Mesenteric fat pad (tissue), 1 donor: ENCODE measurements at places on chromosomes 4 and X. TPM values are rescaled to one million over a fixed set of nuclear protein-coding genes. Genes with fewer than 3 reads are reported as not detected.

FOXR2 gene
- not detected for total RNA-seq

DNA sequence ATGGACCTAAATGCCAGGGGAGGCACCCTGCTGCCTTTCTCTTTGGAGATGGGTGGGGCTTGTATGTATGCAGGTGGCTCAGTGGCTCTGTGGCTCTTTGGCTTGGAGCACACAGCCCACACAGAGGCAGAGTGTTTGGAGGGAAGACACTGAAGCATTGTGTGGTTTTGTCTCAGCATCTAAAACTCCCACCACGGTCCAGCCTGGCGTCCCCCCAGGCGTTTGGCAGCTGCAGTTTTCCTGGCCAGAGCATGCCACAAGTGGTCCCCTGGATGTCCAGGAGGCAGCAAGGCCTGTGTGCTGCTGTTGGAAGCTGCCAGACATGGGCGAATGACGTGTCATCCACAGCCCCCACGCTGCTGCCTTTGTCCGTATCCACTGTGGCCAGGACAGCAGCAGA, 32.2 kb upstream of the PSAPL1 start:
- DNase-seq = no peak

CDS1 gene
- total RNA-seq = 0.29 TPM

SPANXN4 gene
- total RNA-seq = not detected

- no peak for DNase-seq
Measured at GRCh38 chr4:53189011-53189410, 176.8 kb downstream of the SCFD2 start.

DNA sequence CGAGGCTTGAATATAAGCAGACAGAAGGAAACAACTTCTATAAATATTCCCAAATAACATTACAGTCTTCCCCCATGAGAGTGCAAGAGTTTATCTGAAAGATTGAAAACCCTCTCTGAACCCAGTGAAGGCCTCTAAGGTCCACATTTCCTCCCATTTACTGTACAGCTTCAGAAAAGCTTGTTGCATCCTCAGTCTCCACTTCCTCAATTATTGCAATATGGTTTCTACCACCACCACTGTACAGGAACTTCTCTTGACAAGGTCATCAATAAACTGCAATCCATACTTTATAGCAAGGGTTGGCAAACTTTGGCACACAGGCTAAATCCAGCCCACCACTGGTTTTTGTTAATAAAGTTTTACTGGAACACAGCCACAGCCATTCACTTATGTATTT, 239.0 kb downstream of the THOC2 start:
- DNase-seq = no peak

GRCh38 chr4:120731561-120731960, 191.0 kb downstream of the PRDM5 start:
- no peak for DNase-seq

BMP2K gene
- total RNA-seq = 38.7 TPM

- no peak for DNase-seq
Measured at GRCh38 chr4:148023512-148024181, 291.8 kb downstream of the ARHGAP10 start.

ATP7A gene
- 9.2 TPM for total RNA-seq

GRCh38 chr4:101289306-101289705, 58.0 kb downstream of the PPP3CA start:
- DNase-seq = no peak

MAGEC2 gene
- total RNA-seq = not detected

- no peak for DNase-seq
Measured at GRCh38 chr4:112736718-112737135, 99.8 kb downstream of the LARP7 start.

ANXA10 gene
- total RNA-seq = not detected

FAM9C gene
- total RNA-seq = not detected

GRCh38 chr4:29680644-29681043, 1039.5 kb upstream of the PCDH7 start:
- DNase-seq = no peak

DNA sequence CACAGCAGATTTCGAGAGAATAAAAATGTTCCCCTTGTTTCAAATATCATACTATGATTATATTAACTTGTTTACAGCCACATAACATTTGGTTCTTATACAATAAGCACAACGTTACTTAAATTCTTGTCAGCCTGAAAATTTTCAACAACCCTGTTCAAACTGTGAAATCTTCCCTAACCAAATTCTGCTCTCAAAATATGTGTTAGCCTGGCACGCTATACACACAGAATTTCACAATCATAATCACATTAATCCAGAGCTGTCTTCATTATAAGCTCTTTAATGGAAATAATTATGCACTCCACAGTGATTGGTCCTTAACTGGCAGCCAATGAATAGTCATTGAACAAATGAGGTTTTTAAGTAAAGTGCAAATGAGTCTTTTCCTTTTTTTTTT, 7.3 kb upstream of the PRSS12 start:
- DNase-seq = no peak

F11 gene
- total RNA-seq = not detected

GRCh38 chrX:134634691-134635090, 23.6 kb downstream of the PLAC1 start:
- DNase-seq = no peak

ADH1B gene
- 2,315 TPM for total RNA-seq

ETNPPL gene
- not detected for total RNA-seq

NDST3 gene
- not detected for total RNA-seq

- no peak for DNase-seq
Measured at GRCh38 chr4:23084559-23085248, 392.0 kb downstream of the GBA3 start.

- DNase-seq = no peak
Measured at GRCh38 chrX:41889317-41890025, 33.9 kb downstream of the CASK start.

GRCh38 chr4:2817701-2818350, 24.9 kb downstream of the SH3BP2 start:
- DNase-seq = no peak

DNA sequence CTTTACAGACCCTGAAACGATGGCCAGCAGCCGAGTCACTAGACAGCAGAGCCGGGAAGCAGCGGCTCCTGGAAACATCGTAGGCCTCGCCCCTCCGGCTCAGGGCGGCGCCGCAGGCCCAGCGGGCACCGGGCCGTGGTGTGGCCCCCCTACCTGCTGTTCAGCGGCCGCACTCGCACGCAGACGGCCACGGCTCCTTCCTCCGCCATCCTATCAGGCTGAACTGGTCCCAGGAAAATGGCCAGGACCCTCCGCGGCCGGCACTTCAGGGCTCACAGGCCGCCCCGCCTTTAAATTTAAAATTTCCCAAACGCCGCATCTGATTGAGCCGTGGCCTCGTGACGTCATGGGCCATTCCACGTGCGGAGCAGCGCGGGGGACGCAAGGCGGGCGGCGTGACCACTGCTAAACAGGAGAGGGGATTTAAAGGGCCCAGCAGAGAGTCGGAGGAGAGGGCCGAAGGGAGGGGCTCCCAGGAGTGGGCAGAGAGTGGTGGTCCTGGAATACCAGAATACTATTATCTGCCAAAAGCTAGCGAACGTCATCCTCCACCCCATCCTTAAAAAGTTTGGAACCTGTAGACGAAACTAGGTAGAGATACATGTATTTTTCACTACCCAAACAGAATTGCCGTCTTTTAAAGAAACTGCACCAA, at the start of gene CENPE:
Gene CENPE (minus strand): TSS at position 233 of the 655 bp plus-strand sequence. CDS start 24 bp downstream, at position 209.
- peak; percentile 93 for DNase-seq

DNA sequence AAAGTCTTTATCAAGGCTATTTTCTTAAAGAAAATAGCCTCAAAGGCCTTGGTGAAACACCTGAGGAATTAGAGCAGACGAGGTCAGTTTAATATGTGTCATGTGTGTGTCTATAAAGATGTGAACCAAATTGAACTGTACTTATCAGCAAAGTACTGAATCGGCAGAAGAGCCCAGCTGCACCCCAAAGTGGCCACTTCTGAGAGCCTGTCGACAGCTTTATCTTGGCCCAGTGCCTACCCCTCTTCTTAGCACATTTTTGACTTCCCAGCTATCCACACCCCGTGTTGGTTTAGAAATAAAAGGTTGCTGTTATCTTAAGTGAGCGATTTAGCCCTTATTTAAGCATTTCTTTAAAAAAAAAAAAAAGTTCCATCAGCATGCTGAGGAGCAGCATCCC, 329.7 kb downstream of the FBXW7 start:
- DNase-seq = no peak

DNA sequence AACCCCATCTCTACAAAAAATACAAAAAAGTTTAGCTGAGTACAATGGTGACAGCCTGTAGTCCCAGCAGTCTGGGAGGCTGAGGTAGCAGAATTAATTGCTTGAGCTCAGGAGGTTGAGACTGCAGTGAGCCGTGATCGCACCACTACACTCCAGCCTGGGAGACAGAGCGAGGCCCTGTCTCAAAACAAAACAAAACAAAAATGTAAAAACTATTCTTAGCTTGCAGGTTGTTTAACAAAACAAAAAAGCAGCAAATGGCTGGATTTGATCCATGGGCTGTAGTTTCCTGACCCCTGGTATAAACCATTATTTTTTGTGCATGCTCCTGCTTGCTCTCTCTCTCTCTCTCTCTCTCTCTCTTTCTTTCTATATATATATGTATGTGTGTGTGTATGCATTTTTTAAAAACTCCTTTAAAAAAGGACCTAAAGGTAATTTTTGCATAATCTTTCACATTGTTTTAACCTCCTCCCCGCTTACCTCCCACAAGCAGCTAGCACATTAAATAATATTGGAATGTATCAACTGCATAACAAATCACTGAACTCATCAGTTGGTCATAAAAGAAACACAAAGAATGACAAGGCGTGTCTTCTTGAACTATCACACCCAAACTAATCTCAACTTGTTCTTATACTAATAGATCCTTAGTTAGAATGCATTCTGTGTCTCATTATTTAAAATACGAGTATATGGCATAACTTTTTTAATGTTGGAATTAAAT, 4.8 kb downstream of the AREG start:
- no peak for DNase-seq

DNA sequence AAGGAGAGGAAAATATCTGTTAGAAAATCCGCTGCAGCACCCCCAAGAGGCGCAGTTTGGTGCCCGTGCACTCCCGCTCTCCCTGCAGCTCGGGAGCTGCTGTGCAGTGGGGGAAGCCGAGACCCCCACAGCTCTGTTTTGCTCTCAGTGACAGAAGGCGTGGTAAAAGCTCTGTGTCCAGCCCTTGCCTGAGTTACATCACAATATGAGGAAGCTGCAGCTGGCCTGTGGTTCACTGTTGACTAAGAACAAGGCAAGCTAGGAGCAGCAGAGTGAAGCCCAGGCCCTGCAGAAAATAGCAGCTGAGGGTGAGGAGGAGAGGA, 88.5 kb upstream of the ADRA2C start:
- DNase-seq = no peak

POLN gene
- 12.8 TPM for total RNA-seq

GRCh38 chrX:110310000-110310790, 7.7 kb downstream of the AMMECR1 start:
- no peak for DNase-seq

GRCh38 chrX:70453024-70453618, 8.5 kb downstream of the DLG3 start:
- DNase-seq = no peak

DNA sequence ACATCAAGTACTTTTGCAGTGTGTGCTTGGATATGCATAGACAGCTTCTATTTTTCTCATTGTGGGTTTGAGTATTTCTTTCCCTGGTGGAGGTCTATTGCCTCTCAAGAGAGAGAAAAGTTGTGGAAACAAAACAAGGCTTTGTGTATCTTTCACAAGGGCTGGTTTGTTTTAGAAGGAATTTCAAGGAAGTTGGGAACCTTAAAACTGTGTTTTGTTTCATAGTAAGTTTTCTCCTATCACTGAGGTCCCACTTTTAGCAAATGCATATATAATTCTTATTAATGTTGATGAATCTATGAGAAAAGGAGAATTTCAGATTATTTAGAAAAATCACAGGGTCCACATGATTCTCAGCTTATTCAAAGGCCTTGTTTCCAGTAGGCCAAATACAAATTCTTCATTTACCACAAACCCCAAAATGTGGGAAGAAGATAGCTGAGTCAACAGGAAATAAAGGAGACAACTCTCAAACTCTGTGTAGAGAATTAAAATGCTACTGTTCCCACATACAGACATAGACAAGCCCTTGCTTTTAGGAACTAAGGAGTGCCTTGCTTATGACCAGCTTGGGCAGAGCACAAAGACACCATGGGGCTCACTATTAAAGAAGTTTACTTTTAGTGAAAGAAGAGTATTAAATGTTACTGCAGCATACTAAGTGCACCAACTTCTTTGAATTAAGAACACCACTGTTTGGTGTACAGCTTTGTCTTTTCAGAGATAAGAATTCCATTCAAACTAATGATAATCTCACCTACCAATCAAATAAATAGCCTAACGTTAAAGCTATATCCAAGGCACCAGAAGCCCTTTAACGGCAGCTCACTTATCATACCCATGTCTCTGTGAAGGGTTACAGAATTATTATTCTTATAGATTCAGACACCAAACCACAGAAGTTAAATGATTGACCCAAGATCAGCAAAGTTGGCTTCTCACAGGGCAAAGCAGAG, 177.4 kb upstream of the LEF1 start:
- no peak for DNase-seq

GRCh38 chr4:119190354-119190753, 22.2 kb upstream of the USP53 start:
- DNase-seq = no peak

GPRASP3 gene
- total RNA-seq = 4.6 TPM

GRCh38 chrX:81301877-81302276, 100.0 kb downstream of the SH3BGRL start:
- DNase-seq = no peak
